ENCODE measurements at places on chromosomes 11 and 22. TPM values are rescaled to one million over a fixed set of nuclear protein-coding genes. Genes with fewer than 3 reads are reported as not detected.
A peak's percentile ranks its signal among the peaks of the same experiment; 100 is the strongest.

DNA sequence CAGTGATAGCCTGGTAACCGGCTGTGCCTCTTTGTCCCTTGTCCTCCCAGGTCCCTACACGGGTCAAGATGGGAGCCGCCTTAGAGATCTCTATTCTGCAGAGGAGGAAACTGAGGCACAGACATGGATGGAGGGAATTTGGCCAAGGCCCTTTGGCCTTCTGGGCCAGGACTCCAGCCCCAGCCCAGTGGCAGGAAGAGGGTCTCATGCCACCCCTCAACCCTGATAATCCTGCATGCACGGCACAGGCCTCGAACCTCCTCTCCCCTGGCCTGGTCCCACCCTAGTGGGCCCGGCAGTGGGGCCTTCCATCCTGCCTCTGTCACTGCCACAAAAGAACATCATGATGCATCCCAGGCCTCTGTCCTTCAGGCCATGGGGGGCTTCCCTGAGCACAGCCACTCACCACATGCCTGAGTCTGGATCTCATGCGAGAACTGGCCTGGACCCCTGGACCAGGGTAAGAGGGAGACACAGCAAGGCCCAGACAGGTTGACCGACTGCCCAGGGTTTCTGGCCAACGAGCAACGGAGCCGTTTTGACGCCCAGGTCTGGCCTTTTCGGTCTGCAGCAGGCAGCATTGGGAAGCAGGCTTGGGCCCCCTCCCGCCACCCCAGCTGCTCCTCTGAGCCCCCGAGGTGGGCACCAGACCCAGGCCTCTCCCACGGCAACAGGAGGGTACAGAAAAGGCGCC, 6.5 kb downstream of the LINC01488 start:
- DNase-seq = peak; percentile 43
- H3K27me3 ChIP-seq = peaks cover 14% of the 10 kb centered on the region
- H3K36me3 ChIP-seq = no peaks in the 10 kb centered on the region
- H3K4me1 ChIP-seq = peaks cover 6% of the 10 kb centered on the region
- no peak overlapping the region for H3K27ac ChIP-seq

SOX10 gene
- not detected for total RNA-seq

DNA sequence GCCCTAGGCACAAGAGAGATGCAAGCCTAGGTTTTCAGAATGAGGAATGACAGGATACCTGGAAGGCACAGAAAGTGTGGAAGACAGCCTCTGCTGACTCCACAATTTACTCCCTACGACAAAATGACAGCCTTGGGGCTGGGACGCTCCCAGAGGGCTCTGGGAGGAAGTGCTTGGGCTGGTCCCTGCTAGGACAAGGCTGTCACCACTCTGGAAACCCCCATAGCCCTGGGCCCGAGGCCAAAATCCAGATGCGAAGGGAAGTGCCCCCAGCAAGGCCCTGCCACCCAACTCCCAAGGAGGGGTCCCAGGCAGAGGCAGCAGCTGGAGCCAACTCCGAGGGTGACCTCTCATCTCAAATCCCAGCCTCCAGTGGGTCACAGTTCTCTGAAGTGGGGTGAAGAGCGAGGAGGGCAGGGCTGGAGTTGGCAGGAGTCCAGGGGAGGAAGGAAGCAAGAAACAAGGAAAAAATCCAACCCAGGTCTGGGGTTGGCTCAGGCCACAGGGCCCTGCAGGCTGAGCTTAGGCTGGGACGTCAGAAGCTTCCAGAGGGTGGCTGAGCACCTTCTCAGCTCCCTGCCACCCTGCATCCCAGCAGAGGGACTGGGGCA, 6.3 kb upstream of the CDC42EP2 start:
- H3K36me3 ChIP-seq = no peaks in the 10 kb centered on the region
- no peak overlapping the region for H3K27ac ChIP-seq
- no peaks in the 10 kb centered on the region for H3K27me3 ChIP-seq
- H3K4me1 ChIP-seq = peaks cover 28% of the 10 kb centered on the region

OR52N4 gene
- total RNA-seq = not detected

PDGFD gene
- 0.45 TPM for total RNA-seq

- no peak overlapping the region for H3K4me3 ChIP-seq
- peaks cover 41% of the 10 kb centered on the region for H3K27me3 ChIP-seq
- DNase-seq = no peak
- no peaks in the 10 kb centered on the region for H3K4me1 ChIP-seq
- H3K36me3 ChIP-seq = no peaks in the 10 kb centered on the region
Observed at GRCh38 chr22:36986242-36986821, 32.9 kb downstream of the TST start.

- H3K4me3 ChIP-seq = no peak overlapping the region
- no peaks in the 10 kb centered on the region for H3K4me1 ChIP-seq
- no peak overlapping the region for H3K27ac ChIP-seq
- DNase-seq = no peak
- H3K27me3 ChIP-seq = no peaks in the 10 kb centered on the region
Observed at GRCh38 chr11:102081313-102081712, 28.9 kb upstream of the YAP1 start.

SLCO2B1 gene
- 19.2 TPM for total RNA-seq

DNA sequence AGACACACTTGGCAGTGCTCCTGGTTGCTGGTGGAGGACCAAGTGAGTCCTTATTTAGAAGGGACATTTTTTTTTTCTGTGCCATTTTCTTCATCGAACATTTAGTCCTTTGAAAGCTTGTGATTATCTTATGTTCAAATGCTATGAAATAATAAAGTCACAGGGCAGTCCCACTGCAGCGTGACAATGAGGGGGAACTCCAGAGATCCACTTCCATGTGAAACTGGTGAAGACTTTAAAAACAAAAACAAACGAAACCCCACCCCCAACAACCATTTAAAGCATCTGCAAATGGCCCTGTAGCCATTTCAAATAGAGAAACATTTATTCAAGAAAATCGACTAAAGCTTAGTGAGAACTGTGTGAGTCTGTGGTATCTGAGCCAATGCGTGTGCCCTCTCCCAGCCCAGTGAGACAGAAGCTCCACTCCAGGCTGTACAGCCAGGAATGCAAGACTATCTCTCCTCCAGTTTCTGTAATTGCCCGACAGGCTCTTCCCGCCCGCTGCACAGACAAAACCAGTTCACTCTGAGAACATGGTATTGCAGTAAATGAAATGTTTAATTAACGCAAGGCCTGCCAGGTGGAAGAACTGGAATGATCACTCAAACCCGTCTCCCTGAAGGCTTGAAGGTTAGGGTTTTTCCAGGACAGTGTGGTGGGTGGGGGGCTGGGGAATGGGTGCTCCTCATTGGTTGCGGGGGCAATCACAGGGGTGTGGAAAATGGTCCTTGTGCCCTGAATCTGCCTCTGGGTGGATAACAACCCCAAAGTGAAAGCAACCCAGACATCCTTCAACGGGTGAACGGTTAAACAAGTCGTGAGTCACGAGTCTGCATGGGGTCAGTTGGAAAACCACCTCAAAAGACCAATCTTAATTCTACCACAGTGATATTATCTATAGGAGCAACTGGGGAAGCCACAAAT, 8.4 kb downstream of the KRTAP5-6 start:
- H3K27me3 ChIP-seq = peaks cover 23% of the 10 kb centered on the region
- no peak for DNase-seq
- H3K4me1 ChIP-seq = peaks cover 5% of the 10 kb centered on the region

DNA sequence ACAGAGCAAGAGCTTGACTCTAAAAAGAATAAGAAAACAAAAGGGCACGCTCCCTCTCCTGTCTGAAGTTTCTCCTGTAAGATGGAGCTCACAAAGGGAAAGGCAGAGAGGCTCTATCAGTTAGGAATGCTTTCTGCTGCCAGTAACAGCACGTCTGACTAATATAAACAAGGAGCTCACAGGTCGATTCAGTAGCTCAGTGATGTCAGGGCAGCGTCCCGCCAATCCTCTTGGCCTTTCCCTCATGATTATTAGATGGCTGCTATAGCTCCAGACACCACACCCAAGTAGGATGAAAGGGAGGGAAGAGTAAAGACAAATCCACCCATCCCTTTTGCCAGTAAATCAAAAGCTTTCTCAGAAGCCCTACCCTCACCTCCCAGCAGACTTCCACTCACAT, 51.3 kb upstream of the HMGXB4 start:
- no peak overlapping the region for H3K27ac ChIP-seq
- peaks cover 4% of the 10 kb centered on the region for H3K4me1 ChIP-seq
- DNase-seq = no peak

DNA sequence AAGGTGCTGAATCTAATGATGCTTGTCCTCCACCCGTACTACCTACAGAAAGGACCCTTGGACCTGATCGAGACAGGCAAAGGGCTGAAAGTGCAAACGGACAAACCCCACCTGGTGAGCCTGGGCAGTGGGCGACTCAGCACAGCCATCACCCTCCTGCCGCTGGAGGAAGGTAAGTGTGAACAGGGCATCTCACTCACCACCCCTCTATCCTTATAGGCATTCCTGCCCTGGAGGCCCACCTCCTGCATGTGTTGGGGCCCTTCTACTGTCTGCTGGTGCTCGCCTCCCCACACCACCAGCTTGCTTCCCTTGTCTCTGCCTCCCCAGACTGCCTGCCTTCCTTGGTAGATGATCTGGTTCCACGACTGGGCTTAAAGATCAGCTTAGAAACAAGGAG, 7.1 kb downstream of the PHLDB1 start:
- no peak overlapping the region for H3K4me3 ChIP-seq
- H3K27ac ChIP-seq = peak overlapping the region; percentile 86
- DNase-seq = peak; percentile 49

DNA sequence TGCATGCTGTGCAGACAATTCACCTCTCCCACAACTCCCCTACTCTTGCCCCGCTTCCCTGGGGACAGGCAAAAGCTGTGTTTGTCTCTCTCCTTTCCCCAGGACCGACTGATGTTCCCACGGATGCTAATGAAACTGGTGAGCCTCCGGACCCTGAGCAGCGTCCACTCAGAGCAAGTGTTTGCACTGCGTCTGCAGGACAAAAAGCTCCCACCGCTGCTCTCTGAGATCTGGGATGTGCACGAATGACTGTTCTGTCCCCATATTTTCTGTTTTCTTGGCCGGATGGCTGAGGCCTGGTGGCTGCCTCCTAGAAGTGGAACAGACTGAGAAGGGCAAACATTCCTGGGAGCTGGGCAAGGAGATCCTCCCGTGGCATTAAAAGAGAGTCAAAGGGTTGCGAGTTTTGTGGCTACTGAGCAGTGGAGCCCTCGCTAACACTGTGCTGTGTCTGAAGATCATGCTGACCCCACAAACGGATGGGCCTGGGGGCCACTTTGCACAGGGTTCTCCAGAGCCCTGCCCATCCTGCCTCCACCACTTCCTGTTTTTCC, 1.4 kb upstream of the MADD start:
- no peaks in the 10 kb centered on the region for H3K36me3 ChIP-seq
- peak overlapping the region; percentile 86 for H3K4me3 ChIP-seq
- H3K27me3 ChIP-seq = no peaks in the 10 kb centered on the region
- peaks cover 52% of the 10 kb centered on the region for H3K4me1 ChIP-seq
- no peak for DNase-seq

SLC29A2 gene
- 2.6 TPM for total RNA-seq

DNA sequence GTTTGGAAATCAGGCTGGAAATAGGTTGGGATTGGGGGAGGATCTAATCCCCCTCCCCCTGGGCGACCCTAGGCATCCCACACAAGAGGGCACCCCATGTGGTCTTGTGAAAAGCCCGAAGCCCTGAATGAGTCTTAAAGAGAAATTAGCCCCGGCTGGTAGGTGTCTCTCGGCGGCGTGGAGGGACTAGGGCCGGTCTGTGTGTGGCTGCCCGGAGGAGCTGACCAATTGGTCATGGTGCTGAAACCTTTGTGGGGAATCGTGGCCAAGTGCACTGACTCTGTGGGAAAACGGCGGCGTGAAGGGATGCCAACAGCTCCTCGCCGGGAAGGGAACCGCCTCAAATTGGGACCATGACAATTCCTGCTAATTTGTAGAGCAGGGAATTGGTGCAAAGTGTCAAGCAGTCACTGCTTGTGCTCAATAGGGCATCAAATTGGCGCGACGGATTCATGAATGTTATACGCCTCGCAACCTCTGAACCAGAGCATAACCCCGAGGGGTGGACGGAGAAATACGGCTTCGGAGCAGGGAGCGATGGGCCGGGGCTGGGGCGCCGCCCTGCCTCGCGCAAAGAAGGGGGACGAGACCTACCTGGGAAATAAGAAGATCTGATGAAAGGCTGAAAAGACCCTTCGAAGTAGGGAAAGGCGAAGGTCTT, 1.5 kb downstream of the DBX1 start:
- no peak overlapping the region for H3K27ac ChIP-seq
- peaks cover 11% of the 10 kb centered on the region for H3K36me3 ChIP-seq
- H3K4me3 ChIP-seq = peak overlapping the region; percentile 11
- no peak for DNase-seq
- H3K4me1 ChIP-seq = peaks cover 46% of the 10 kb centered on the region

DNA sequence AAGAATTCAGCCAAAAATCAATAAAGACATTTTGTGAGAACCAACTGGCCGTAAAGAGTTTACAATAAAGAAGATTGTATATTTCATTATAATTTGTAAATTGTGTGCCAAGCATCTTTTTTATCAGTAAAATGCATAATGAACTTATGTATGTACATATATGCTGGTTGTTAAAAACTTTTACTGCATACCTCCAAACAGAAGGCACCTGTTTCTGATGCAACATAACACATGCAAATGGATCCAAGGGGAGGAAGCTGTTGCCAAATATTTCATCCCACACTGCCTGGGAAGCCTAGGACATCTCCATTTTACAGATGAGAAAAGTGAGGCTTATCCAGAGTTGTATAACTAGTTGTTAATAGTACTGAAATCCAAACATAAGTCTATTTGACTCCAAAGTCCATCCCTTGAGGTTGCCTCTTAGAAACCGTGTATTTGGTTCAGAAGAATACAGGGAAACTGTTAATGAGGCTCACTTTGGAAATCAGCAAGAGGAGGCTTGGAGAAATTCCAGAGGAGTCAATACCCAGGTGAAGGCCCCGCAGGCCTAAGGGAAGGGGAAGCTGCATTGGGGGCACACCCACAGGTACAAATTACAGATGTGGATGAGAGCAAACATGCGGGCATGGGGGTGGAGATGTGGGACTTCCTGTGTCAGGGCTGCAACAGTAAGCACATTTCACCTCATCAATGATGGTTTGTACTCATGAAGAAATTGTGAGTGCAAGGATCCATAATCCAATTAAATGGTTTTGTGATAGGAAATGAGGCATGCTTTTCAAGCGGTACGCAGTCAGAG, 51.1 kb downstream of the RCN1 start:
- DNase-seq = no peak
- no peak overlapping the region for H3K27ac ChIP-seq
- peaks cover 4% of the 10 kb centered on the region for H3K27me3 ChIP-seq
- H3K4me1 ChIP-seq = peaks cover 11% of the 10 kb centered on the region
- no peaks in the 10 kb centered on the region for H3K36me3 ChIP-seq

SLC22A25 gene
- total RNA-seq = not detected

- peak overlapping the region; percentile 67 for H3K27ac ChIP-seq
- DNase-seq = peak; percentile 93
- no peaks in the 10 kb centered on the region for H3K36me3 ChIP-seq
- peaks cover 19% of the 10 kb centered on the region for H3K4me1 ChIP-seq
- no peaks in the 10 kb centered on the region for H3K27me3 ChIP-seq
Observed at GRCh38 chr22:31055635-31056159, 25.4 kb upstream of the SMTN start.

PDE2A gene
- not detected for total RNA-seq

GRCh38 chr11:68025047-68025446, 5.4 kb upstream of the NDUFS8 start:
- H3K36me3 ChIP-seq = peaks cover 10% of the 10 kb centered on the region
- H3K4me1 ChIP-seq = peaks cover 49% of the 10 kb centered on the region
- no peaks in the 10 kb centered on the region for H3K27me3 ChIP-seq
- no peak overlapping the region for H3K4me3 ChIP-seq
